ENCODE measurements at places on chromosomes 11 and 22. TPM values are rescaled to one million over a fixed set of nuclear protein-coding genes. Genes with fewer than 3 reads are reported as not detected.
A peak's percentile ranks its signal among the peaks of the same experiment; 100 is the strongest.

DNA sequence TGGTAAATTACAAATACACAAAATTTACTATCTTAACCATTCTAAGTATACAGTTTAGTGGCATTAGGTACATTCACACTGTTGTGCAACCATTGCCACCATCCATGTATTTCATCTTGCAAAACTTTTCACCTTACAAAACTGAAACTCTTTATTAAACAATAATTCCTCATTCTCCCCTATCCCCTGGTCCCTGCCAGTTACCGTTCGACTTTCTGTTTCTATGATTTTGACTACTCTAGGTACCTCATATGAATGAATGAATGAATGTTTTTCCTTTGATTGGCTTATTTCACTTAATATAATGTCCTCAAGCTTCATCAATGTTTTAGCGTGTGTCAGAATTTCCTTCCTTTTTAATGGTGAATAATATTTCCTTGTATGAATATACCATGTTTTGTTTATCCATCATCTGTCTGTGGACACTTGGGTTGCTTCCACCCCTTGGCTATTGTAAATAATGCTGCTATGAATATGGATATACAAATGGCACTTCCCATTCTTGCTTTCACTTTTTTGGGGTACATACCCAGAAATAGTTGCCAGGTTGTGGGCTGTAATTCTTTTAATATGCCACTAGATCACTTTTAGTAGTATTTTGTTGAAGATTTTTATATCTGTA, 93.0 kb downstream of the UVRAG start:
- no peak for DNase-seq
- H3K27ac ChIP-seq = peak overlapping the region; percentile 20
- peaks cover 32% of the 10 kb centered on the region for H3K4me1 ChIP-seq
- H3K27me3 ChIP-seq = no peaks in the 10 kb centered on the region
- peaks cover 17% of the 10 kb centered on the region for H3K36me3 ChIP-seq

- no peak overlapping the region for H3K27ac ChIP-seq
- peaks cover 31% of the 10 kb centered on the region for H3K4me1 ChIP-seq
- H3K4me3 ChIP-seq = no peak overlapping the region
- DNase-seq = no peak
- no peaks in the 10 kb centered on the region for H3K27me3 ChIP-seq
Observed at GRCh38 chr11:31500560-31500959, 8.9 kb downstream of the IMMP1L start.

DNA sequence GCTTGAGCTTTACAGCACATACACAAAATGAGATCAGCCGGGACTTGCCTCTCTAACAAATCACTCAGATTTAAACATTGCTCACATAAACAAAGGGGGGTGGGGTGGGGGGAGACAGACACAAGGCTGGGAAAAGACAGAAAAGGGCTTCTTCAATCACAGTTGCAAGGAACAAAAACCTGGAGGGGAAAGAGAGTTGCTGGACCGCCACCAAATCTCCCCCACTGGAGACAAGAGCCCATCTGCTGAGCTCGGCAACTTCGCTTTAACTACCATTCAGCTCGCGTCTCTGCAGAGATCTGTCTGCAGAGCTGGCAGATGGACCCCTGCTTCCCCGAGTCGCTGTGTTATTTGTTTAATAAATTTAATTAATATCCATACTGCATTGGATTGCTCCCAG, 165.0 kb downstream of the RCN1 start:
- no peak for DNase-seq
- no peaks in the 10 kb centered on the region for H3K27me3 ChIP-seq
- H3K4me3 ChIP-seq = no peak overlapping the region
- no peaks in the 10 kb centered on the region for H3K36me3 ChIP-seq
- H3K4me1 ChIP-seq = peaks cover 4% of the 10 kb centered on the region
- no peak overlapping the region for H3K27ac ChIP-seq

- no peaks in the 10 kb centered on the region for H3K36me3 ChIP-seq
- no peak overlapping the region for H3K27ac ChIP-seq
- DNase-seq = no peak
- H3K4me3 ChIP-seq = no peak overlapping the region
- H3K4me1 ChIP-seq = peaks cover 15% of the 10 kb centered on the region
Observed at GRCh38 chr22:35838855-35839576, 121.3 kb downstream of the APOL5 start.

DNA sequence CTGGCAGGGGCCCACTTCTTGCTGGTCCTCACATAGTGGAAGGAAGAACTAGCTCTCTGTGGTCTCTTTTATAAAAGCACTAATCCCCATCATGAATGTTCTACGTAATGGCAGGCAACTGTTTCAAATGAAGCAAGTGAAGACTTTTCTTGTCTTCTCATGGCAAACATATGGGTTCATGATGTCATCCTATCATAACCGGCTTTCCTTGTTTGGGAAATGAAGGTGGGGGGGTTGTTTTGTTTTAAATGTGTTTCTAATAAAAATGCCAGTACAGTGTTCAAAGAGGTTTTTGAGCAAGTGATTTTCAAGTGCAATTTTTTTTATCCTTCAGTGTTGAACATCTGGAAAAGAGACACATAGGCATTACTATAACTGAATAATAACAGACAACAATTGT, 33.4 kb downstream of the REXO2 start:
- peaks cover 3% of the 10 kb centered on the region for H3K36me3 ChIP-seq
- H3K4me1 ChIP-seq = no peaks in the 10 kb centered on the region
- no peaks in the 10 kb centered on the region for H3K27me3 ChIP-seq

- no peak overlapping the region for H3K27ac ChIP-seq
- H3K4me1 ChIP-seq = no peaks in the 10 kb centered on the region
- no peaks in the 10 kb centered on the region for H3K36me3 ChIP-seq
- no peak for DNase-seq
- H3K27me3 ChIP-seq = no peaks in the 10 kb centered on the region
- no peak overlapping the region for H3K4me3 ChIP-seq
Observed at GRCh38 chr11:80255021-80255420, 814.2 kb upstream of the TENM4 start.

Gene DDIAS
- 28.8 TPM for total RNA-seq

Gene FIBIN
- total RNA-seq = not detected

DNA sequence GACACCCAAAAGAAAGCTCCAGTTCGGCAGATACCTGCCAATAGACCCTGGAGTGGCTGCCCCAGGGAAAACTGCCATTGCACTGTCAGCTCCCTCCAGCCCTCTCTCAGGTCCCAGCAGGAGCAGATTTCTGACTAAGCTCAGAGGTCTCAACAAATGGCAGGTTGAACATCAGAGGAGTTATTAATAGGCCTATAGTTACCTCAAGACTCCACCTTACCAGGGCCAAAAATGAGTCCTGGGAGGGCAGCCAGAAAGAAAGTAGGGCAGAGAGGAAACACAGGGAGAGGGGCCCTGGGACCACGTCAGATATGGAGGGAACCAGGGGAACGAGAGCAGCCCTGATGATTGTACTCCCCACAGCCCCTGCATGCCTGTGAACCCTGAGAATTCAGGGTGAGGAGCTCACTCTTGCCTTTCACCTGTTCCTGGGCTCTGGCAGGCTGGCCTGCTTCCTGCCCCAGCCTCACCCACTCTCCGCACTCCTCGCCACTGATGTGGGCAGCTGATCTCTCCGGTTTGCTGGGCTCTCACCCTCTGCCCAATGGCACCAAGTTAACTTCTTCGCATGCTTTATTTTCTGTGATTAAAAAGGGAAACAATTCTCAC, 4.3 kb upstream of the RGL4 start:
- H3K4me1 ChIP-seq = peaks cover 7% of the 10 kb centered on the region
- H3K27me3 ChIP-seq = no peaks in the 10 kb centered on the region

Gene KCNJ11
- 0.74 TPM for total RNA-seq

- H3K4me3 ChIP-seq = no peak overlapping the region
- no peaks in the 10 kb centered on the region for H3K36me3 ChIP-seq
- H3K4me1 ChIP-seq = no peaks in the 10 kb centered on the region
- no peak overlapping the region for H3K27ac ChIP-seq
- H3K27me3 ChIP-seq = no peaks in the 10 kb centered on the region
Observed at GRCh38 chr11:117478926-117479325, 151.3 kb downstream of the CEP164 start.

GRCh38 chr11:109034339-109034696, 369.4 kb downstream of the DDX10 start:
- H3K27me3 ChIP-seq = peaks cover 4% of the 10 kb centered on the region
- H3K4me3 ChIP-seq = no peak overlapping the region
- no peak overlapping the region for H3K27ac ChIP-seq
- no peaks in the 10 kb centered on the region for H3K36me3 ChIP-seq

DNA sequence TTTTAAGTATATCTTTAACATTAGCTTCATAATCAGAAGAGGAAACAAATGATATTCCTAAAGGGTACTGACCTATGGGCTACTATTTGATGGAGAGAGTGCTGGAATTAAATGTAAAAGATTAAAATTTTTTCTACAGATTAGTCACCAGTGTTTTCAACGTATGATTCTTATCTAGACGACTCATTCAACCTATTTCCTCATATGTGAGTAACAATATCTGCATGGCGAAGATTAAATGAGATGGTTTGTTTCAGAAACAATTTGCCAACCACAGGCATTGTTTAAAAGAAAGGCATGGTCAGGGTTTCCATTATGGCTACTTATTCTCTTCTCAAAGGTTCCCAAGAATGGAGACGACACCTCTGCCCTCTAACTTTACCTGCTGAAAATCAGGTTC, 20.4 kb downstream of the OR56B4 start:
- H3K27me3 ChIP-seq = no peaks in the 10 kb centered on the region
- H3K4me1 ChIP-seq = no peaks in the 10 kb centered on the region
- no peaks in the 10 kb centered on the region for H3K36me3 ChIP-seq
- no peak overlapping the region for H3K27ac ChIP-seq

DNA sequence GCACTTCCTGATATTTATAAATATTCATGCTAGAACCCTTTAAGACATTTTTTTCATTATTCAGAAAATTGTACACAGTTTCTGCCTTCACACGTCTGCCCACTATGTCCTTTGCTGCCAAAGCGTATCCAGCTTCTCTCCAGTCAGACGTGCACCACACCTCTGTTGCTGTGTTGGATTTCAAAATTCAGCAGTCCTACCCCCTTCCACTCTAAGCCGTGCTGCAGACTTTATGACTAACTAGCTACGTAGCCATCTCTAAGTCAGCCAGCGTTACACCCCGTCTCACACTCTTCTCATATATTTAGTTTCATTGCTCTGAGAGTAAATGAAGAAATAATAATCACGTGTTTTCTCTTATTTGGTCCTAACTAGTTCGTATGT, 28.2 kb upstream of the OPCML start:
- H3K4me1 ChIP-seq = no peaks in the 10 kb centered on the region
- H3K4me3 ChIP-seq = no peak overlapping the region
- no peak for DNase-seq
- H3K27ac ChIP-seq = no peak overlapping the region

DNA sequence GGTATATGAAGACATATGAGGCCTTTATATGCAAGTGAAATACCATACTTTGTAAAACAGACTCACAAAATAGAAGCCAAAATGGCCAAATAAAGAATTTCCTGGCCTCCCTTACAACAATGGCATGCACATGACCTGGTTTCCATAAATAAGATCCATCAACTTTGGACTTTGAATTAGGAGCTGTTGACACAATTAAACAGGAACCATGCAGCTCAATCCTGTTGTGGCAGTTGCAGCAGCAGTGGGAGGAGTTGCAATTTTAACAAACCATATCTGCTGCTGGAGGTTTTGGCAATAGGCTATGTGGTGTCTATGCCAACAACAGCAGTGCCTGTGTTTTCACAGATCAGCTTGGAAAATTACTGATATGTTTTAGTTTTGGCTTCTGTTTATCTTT, 818.6 kb downstream of the FAM181B start:
- no peaks in the 10 kb centered on the region for H3K27me3 ChIP-seq
- no peak for DNase-seq
- peaks cover 5% of the 10 kb centered on the region for H3K4me1 ChIP-seq
- no peaks in the 10 kb centered on the region for H3K36me3 ChIP-seq

DNA sequence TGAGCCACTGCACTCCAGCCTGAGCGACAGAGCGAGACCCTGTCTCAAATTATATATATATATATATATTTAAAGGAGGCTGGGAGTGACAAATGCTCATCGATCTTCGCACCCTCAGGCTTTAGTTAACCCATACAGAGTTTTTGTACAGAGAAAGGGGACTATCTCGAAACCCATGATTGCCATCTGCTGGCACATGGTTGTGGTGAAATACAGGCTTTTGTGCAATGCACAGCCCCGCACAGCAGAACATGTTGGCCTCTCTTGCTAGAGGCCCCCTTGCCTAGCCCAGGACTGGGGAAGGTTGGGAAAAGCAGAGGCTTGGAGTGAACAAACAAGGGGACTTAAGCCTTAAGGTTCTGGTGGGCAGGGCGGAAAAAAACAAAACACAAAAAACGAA, 3.6 kb downstream of the MYBPC3 start:
- no peak for DNase-seq
- H3K4me3 ChIP-seq = no peak overlapping the region
- H3K36me3 ChIP-seq = no peaks in the 10 kb centered on the region
- H3K27me3 ChIP-seq = no peaks in the 10 kb centered on the region
- no peak overlapping the region for H3K27ac ChIP-seq

GRCh38 chr11:126332221-126332711, 23.2 kb upstream of the ST3GAL4 start:
- H3K36me3 ChIP-seq = peaks cover 10% of the 10 kb centered on the region
- H3K27ac ChIP-seq = no peak overlapping the region
- H3K4me3 ChIP-seq = no peak overlapping the region
- DNase-seq = no peak
- H3K27me3 ChIP-seq = no peaks in the 10 kb centered on the region

Gene NXPE1
- not detected for total RNA-seq

GRCh38 chr22:35138521-35138920, 72.6 kb downstream of the ISX start:
- H3K4me3 ChIP-seq = no peak overlapping the region
- no peak overlapping the region for H3K27ac ChIP-seq
- no peaks in the 10 kb centered on the region for H3K36me3 ChIP-seq
- peaks cover 2% of the 10 kb centered on the region for H3K4me1 ChIP-seq
- peaks cover 34% of the 10 kb centered on the region for H3K27me3 ChIP-seq

GRCh38 chr11:104136861-104137260, 27.1 kb downstream of the PDGFD start:
- no peaks in the 10 kb centered on the region for H3K36me3 ChIP-seq
- no peaks in the 10 kb centered on the region for H3K4me1 ChIP-seq
- no peaks in the 10 kb centered on the region for H3K27me3 ChIP-seq
- H3K27ac ChIP-seq = no peak overlapping the region
- DNase-seq = no peak

Gene NCAM1
- total RNA-seq = not detected
